Type B pancreatic cell (in vitro differentiated cells): ENCODE measurements at places on chromosomes 4 and X.
A peak's percentile ranks its signal among the peaks of the same experiment; 100 is the strongest.

DNA sequence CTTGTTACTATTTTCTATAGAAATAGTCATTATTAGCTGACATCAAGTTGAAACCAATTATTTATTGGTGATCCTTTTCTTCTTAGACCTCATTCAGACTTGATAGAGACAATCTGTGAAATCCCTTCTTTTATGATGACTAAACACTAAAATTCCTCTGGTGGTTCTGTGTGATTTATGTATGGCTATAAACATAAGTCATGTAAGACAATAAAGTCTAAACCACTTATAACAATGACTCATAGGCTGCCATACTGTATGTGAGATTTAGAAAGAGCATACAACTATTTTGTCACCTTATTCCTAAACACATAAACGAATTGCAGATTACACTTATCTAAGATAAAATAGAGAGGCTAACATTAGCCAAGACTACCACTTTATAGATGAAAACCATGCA is 101.1 kb upstream of the PRR32 start:
- DNase-seq: no peak

DNA sequence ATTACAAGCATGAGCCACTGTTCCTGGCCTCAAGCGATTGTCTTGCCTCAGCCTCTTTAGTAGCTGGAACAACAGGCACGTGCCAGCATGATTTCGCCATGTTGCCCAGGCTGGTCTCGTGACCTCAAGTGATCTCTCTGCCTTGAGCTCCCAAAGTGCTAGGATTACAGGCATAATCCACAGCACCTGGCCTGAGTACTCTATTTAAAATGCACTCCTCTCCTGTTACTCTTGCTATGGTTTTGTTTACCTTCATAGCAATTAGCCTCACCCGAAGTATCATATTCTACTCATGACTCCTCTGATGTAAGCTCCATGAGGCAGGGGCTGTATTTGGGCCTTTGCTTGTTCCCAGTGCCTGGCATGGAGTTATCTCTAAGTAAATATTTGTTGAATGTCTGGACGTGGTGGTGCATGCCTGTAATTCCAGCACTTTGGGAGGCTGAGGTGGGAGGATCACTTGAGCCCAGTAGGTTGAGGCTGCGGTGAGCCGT is 92.5 kb upstream of the SLC34A2 start:
- DNase-seq: no peak

DNA sequence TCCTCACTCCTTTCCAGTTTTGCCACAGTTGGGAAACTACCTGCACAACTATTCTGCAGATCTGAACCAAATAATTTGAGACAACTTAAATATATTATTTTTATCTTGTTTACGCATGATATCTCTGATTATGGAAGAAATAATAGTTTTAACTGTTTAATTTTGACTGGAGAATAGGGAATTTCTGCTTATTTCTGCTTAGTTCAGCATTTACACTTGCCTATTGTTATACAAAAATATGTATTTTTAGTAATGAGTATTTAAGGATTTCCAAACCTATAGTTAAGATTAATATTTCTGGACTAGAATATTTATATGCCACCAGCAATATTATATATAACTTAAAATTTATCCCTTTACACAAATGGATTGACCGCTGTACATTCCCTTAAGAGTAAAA is 125.5 kb downstream of the NWD2 start:
- DNase-seq: no peak

DNA sequence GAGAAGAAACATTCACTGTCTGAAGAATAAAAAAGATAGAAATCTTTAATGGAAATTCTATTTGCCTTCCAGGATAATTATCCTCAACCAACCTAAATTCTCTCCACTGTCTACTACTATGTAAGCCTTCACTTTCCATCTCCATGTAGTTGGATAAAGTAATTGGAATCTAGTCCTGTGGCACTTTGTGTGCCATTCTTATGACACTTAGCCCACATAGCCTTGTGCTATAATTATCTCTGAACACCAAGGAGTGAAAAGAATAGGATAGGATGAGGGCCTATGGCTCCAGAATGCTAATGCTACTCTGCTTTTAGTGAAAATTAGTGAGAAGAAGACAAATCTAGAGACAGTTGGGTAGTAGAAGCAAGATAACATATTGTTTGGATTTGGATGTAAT is 20.2 kb downstream of the PRSS48 start:
- no peak for DNase-seq

DNA sequence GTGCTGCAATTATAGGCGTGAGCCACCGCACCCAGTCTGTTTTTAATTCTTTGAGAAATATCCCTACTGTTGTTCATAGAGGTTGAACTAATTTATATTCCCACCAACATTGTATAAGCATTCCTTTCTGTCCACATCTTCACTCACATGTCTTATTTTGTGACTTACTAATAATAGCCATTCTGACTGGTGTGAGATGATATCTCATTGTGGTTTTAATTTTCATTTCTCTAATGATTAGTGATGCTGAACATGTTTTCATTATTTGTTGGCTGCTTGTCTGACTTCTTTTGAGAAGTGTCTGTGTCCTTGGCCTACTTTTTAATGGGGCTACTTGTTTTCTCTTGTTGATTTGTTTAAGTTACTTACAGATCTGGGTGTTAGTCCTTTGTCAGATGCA is 310.9 kb upstream of the MAOA start:
- no peak for DNase-seq

DNA sequence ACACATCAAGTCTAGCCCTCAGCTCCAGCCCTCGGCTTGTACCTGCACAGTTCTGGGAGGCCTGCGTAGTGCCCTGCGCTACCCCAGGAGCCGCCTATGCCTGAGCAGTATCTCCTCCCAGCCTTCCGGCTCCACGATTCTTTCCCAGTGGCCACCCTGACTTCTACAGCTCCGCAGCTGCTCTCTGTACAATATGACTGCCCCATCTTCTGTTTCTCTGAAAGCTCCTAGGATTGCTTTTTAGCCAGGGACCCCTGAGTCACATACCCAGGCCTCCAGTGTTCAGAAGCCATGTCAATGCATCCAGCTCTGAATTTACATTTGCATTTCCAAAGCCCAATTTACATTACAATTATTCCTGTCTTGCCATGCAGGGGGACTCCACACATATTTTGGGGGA is 135.5 kb downstream of the PJA1 start:
- peak; percentile 49 for DNase-seq

DNA sequence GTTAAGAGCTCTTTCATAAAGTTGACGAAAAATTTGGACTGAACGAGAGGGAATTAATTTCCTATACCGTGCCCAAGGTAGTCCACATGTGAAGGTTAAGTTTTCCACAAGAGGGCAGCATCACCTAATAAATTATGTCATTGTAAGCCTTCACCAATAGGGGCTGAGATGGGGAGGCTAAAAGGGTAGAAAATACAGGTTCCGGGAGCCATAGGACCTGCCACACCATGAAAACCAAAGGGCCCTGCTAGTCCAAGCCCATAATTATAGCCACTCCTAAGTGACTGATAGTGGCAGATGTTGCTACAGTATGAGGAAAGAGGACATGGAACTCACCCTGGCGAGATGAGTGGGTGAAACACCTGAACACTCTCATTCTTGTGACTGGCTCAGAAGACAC is 122.2 kb downstream of the SHROOM4 start:
- no peak for DNase-seq

DNA sequence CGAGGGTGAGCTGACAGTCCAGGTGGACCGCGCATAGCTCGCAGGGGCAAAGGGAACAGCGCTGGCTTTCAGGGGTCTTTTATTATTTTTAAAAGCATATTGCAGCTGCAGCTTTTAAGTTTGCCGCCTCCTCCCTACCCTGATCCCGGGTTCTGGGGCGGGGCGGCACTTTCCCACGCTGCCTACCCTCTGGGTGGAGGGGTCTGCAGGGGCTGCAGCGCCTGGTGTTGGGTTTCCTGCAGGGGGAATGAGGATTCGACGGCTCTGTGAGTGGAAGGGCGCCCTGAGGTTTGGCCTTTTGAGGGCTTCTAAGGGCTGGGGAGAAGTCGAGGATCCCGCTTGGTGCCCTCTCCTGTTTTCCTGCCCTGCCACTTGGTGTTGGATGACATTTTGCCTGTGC is 80.7 kb upstream of the SCML1 start:
- DNase-seq: no peak

- no peak for DNase-seq
Measured at GRCh38 chr4:78033861-78034260, 23.3 kb upstream of the FRAS1 start.

GRCh38 chr4:114890773-114891172 is 222.6 kb downstream of the NDST4 start:
- DNase-seq: no peak
